PC-3 (cell line): ENCODE measurements at places on chromosomes 13 and 19.
A peak's percentile ranks its signal among the peaks of the same experiment; 100 is the strongest.

- peak; percentile 36 for DNase-seq
- H3K4me3 ChIP-seq: no peak overlapping the region
- H3K36me3 ChIP-seq: no peaks in the 10 kb centered on the region
- H3K4me1 ChIP-seq: peaks cover 14% of the 10 kb centered on the region; the same call in 1 of the 2 replicates
- peak overlapping the region; percentile 79 for H3K27ac ChIP-seq
Observed at GRCh38 chr13:77896536-77896935, 22.1 kb downstream of the EDNRB start.

- H3K4me1 ChIP-seq: no peaks in the 10 kb centered on the region
- no peaks in the 10 kb centered on the region for H3K36me3 ChIP-seq
- no peak overlapping the region for H3K4me3 ChIP-seq
- no peaks in the 10 kb centered on the region for H3K27me3 ChIP-seq
- H3K27ac ChIP-seq: no peak overlapping the region
- DNase-seq: peak; percentile 33
Observed at GRCh38 chr13:44013758-44014291, 134.1 kb downstream of the LACC1 start.

- no peaks in the 10 kb centered on the region for H3K27me3 ChIP-seq
- no peak for DNase-seq
- H3K4me1 ChIP-seq: 0 out of 2 replicates have a peak, but pooled peaks cover 3% of the 10 kb centered on the region
- H3K27ac ChIP-seq: no peak overlapping the region
Observed at GRCh38 chr13:50524560-50524959, 318.9 kb downstream of the DLEU7 start.

GRCh38 chr19:20969498-20969897 lies 46.4 kb downstream of the ZNF85 start:
- no peaks in the 10 kb centered on the region for H3K4me1 ChIP-seq
- H3K4me3 ChIP-seq: no peak overlapping the region
- DNase-seq: peak; percentile 60
- H3K36me3 ChIP-seq: no peaks in the 10 kb centered on the region
